ENCODE measurements at places on chromosomes 6 and 20.
A peak's percentile ranks its signal among the peaks of the same experiment; 100 is the strongest.

DNA sequence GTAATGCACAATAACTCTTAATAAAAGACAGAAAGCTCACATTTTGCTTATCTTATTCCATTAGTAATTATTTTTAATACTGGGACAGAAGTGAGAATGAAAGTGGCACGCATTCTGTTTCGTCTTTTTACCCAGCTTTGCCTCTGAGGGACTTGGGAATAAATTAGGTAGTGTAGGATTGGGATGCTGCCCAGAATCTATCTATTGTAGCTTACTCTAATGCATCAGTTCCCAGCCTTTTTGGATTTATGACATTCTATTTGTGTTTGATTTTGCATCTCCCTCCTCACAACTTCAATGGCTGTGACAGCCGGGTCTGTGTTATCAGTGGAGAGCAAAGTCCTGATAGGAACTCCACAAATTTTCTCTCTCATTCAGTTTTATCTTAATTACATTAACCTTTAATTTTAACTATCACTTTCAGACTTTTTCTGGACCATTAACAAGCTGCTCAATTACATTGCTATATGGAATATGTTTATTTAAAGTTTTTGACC is 62.9 kb upstream of the TULP4 start:
- no peak for DNase-seq

DNA sequence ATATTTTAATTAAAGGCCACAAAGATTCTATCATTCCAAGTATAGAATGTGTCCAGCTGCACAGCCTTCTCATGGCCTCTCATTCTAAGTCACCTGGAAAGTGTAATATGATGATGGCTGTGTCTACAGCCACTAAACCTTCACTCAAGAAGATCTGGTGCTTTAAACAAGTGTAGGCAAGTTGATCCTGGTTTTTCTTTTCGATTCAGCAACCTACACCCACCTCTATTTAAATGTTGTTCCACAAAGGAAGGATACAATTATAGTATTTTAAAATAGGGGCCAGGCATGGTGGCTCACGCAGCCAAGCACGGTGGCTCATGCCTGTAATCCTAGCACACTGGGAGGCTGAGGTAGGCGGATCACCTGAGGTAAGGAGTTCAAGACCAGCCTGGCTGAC is 25.5 kb upstream of the DST start:
- DNase-seq: no peak

DNA sequence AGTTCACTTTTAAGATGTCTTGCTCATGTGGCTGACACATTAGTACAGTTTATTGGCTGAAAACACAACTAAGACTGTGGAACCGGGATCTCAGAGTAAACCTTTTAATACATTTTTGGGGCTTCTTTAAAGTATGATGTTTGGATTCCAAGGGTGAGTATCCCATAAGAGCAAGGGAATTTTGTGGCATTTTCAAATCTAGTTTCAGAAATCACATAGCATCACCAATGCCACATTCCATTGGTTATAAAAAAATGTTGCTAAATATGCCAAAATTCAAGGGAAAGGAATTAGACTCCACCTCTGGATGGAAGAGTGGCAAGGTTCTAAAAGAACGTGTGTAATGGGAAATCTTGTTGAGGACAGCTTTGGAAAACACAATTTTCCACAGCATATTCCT is 338.6 kb downstream of the COL12A1 start:
- DNase-seq: no peak

GRCh38 chr6:31948753-31949413 is 3.0 kb downstream of the CFB start:
- no peak for DNase-seq

GRCh38 chr6:16498237-16498636 is 259.9 kb downstream of the GMPR start:
- DNase-seq: no peak

DNA sequence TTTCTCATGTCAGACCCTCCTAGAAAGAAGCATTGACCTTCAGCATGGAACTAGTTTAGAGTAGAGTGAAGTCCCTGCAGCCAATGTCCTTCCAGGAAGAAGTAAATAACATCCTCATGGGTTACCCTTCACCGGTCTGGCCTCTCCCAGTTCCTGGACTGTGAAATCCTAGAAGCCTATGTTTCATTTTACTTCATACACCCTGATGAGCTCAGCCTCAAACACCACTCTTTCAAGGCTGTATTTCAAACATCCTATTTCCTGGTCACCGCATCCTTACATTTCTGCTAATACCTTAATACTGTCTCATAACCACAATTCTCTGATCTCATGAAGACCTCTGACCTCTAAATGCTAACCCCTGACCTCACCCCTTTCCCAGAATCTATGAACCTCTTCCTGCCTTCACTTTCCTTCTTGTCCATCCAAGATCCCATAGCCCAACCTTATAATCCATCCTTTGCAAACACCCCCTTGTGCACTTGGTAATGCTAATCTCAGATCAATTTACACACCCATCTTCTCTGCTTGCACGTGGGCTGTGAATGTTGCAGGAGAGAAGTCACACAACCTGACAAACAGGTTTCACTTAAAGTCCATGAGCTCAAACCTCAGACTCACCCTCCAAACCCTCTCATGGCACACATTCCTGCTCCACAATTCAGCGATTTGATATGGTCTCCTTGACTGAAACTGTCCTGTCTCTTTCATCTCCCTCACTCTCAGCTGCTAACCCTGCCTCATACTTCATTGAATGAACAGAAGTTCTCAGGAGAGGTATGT is 30.2 kb downstream of the SLC2A10 start:
- no peak for DNase-seq

DNA sequence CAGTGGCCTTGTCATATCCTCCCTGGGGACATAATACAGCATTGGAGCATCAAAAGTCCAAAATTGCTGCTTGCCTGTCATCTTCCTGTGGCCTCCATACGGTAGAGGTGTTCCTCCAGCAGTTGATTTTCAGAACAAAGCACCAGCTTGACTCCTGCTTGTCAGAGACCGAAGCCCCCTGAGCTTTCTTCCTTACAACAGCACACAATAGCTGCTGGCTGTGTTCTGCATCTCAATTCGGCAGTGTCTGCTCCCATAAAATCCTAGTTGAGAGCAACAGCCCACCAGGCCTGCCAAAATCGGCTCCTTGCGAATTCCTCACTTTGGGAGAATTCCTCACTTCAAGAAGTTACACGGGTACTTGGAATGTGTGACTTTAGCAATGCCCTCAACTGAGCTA is 372.9 kb downstream of the SAMD5 start:
- DNase-seq: no peak

- DNase-seq: no peak
Observed at GRCh38 chr6:89222712-89223039, 5.5 kb upstream of the GABRR1 start.

DNA sequence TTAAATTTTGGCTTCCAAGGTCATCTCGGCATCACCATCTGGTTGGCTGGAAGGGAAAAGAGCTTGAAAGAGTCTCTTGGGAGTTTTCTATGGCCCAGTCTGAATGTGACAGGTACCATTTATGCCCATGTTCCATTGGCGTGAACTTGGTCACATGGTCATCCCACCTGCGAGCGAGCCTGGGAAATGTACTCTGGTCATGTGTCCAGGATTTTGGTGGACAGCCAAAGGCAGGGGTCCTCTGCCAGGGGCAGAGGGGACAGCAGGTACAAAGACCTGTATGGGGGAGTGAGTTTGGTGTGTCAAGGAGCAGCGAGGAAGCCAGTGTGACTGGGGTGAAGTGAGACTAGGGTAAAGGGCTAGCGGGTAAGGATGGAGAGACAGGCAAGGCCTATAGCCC is 112.6 kb downstream of the CDC5L start:
- no peak for DNase-seq

DNA sequence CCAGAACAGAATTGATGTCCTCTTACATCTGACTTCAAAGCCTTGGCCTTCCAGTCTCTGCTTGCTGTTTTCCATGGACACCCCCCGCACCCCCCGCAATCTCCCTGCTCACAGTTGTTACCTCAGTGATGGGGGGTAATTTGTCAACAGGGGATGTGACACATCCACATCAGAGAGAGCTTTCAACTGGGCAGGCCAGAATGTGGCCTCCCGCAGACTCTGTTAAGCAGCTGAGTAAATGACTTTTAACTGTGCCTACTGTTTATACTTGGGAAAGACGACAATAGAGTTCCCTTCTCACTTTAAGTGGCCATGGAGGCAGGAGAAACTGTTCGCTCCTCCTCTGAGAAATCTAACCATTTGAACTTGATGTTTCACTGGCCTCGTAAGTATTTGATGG is 51.0 kb downstream of the TXNDC5 start:
- DNase-seq: no peak

- DNase-seq: no peak
Observed at GRCh38 chr20:6837730-6838129, 70.2 kb downstream of the BMP2 start.

GRCh38 chr6:163579111-163579879 is 164.8 kb downstream of the QKI start:
- DNase-seq: peak; percentile 3

DNA sequence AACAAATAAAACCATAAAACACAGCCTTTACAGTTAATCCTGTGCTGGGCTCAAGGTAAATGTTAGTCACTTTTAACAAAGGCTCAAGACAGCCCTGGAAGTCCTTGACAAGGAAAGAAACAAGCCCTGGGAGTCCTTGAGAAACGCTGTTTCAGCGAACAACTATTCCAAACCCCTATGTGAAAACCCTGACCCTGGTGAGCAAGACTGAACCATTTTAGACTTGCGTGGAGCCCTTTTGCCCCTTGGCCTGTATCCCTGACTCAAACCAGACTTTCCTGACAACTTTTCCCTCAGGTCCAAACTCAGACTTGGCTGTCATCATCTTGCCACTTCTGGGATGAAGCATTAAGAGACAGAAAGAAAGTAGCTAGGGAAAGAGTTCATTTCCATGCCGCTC is 180.4 kb downstream of the AIG1 start:
- no peak for DNase-seq

DNA sequence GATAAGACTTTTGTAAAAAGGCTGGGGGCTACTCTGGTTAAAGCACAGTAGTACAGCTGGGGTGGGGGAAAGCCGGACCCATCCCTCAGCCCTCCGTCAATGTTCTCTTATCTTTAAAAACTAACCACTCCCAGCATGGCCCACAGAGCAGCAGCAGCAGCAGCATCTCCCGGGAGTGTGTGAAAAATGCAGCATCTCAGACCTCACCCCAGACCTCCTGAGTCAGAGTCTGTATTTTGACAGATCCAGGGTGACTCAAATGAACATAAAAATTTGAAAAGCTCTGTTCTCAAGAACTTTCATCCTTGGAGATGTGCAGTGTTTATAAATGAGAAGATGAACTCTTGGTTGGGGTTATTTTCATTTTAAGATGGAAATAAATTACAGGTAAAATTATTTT is 277.7 kb upstream of the ECI2 start:
- no peak for DNase-seq

DNA sequence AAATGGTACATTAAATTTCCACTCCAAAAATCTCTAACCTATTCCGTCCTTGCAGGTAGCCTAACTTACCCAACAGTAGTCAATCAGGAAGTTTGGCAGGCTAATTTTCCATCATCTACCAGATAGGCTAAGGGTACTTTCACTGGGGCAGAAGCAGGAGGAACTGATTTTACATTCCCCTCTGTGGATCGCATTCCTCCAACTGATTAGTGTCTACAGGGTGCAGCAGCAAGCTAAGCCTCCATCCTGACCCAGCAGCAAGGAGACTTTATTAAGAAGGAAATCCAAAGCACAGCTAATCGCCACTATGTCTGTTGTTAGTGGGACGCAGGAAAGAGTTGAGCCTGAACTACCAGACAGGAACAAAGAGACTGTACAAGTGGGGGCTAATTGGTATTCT is 143.2 kb upstream of the RUNX2 start:
- DNase-seq: no peak

GRCh38 chr20:4401601-4402000 is 320.1 kb upstream of the PRND start:
- no peak for DNase-seq

GRCh38 chr6:80029470-80029869 is 25.0 kb downstream of the TTK start:
- no peak for DNase-seq

- no peak for DNase-seq
Observed at GRCh38 chr20:43460172-43460829, 2.6 kb downstream of the SRSF6 start.

DNA sequence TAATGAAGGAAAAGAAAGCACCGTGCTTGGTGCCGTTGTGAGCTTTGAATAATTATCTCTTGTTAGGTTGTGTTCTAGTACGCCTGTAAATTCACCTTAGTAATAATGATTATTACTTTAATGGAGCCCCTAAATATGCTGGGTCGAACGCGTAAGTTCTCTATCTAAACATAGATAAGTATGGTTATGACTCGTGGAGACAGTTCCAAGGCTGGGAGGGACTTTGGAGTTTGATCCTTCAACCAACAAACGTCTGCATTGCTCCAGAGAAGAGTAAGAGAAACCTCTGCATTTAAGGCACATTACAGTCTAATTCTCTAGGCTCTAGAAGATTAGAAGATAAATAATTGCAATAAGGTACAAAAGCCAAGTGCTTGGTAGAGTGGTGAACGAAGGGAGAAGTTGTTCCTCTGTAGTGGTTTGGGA is 514 bp downstream of the ACOT13 start:
- no peak for DNase-seq

DNA sequence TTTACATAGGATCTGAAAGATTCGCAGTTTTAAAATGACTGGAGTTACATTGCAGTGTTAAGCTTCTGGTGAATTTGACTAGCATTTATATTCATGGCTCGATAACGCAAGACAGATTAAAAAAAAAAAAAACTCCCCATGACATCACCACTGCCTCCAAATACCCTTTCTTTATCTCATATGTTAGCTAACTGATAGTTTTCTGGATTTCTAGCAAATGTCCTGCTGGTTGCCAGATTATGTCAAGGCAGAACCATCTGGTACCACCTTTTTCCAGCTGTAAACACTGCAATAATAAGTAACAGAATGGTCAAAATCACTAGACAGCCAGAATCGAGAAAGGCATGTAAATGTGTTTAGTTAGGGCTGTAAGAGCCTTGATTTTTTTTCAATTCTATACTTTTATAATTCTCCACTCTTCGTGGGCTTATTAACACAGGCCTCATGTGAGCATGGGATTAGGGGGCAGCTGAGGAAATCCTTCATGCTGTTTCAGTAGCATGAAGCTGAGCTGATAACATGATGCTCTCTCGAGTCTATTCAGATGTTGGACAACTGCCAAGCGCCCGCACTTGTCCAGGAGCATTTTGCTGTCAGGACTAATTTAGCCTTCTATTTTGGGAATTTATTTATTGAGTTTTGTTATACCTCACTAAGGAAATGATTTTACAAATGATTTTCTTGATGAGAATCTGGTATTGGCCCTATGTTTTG is 166.0 kb upstream of the SCGN start:
- no peak for DNase-seq

GRCh38 chr6:157514659-157515496 is 133.9 kb downstream of the ZDHHC14 start:
- peak; percentile 78 for DNase-seq

- no peak for DNase-seq
Observed at GRCh38 chr6:7196685-7197283, 89.0 kb downstream of the RREB1 start.

GRCh38 chr6:46539866-46540265 is 48.6 kb upstream of the RCAN2 start:
- no peak for DNase-seq

DNA sequence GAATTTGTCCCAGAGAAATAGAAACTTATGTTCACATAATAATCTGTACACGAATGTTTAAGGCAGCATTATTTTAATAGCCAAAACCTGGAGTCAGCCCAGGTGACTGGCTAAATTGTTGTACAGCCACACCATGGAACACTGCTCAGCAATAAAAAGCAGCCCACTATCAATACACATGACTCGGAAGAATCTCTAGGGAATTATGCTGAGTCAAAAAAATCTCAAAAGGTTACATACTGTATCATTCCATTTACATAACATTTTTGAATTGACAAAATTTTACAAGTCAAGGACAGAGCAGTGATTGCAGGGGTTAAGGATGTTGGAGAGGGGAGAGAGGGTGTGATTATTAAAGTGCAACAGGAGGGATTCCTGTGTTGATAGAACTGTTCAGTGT is 163.4 kb downstream of the UBE3D start:
- DNase-seq: no peak
